ENCODE measurements at places on chromosomes 2 and 18.

- no peak for DNase-seq
Measured at GRCh38 chr2:187475499-187476248, 27.6 kb upstream of the CALCRL start.

GRCh38 chr2:178811045-178811444 lies 3.8 kb upstream of the TTN start:
- no peak for DNase-seq

- DNase-seq, result no peak
Measured at GRCh38 chr2:129059476-129059875, 740.8 kb upstream of the HS6ST1 start.

GRCh38 chr2:862731-863466 lies 87.8 kb upstream of the SNTG2 start:
- DNase-seq, result no peak

- no peak for DNase-seq
Measured at GRCh38 chr2:100142393-100142792, at the start of gene AFF3. TSS of gene AFF3 (minus strand) at chr2:100142590. CDS start at chr2:100104454, 38,136 bp downstream.

GRCh38 chr18:55396267-55396905 lies 191.6 kb downstream of the TCF4 start:
- no peak for DNase-seq

GRCh38 chr2:236117401-236117800 lies 50.8 kb downstream of the GBX2 start:
- no peak for DNase-seq

DNA sequence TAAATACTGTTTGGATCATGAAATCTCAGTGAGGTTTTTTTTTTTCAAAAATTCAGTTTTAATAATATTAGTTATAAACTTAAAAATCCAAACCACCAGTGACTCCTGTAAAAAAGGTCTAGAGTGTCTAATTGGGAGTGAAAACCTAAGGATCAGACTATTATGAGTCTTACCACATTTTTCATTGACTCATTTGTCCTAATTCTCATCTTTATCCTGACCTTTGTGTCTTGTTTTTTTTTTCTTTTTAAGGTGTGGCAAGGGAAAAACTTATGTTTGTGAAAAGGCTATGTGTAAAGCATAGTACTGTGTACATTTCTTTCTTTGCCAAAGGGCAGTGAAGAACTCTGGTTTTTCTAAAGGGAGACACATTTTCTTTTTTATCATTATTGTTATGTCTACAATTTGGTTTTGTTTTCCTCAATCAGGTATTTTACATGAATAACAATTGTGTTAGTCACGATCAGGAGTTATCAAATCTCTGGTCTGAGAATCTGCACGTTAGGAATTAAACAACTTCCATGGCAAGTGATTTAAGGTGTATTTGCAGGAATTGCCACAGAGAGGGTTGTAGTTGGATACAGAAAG lies 52.6 kb downstream of the RHBDD1 start:
- no peak for DNase-seq

- no peak for DNase-seq
Measured at GRCh38 chr2:200843993-200844948, 20.2 kb downstream of the CLK1 start.

- peak; percentile 69 for DNase-seq
Measured at GRCh38 chr2:15588329-15588919, 3.2 kb upstream of the DDX1 start.

DNA sequence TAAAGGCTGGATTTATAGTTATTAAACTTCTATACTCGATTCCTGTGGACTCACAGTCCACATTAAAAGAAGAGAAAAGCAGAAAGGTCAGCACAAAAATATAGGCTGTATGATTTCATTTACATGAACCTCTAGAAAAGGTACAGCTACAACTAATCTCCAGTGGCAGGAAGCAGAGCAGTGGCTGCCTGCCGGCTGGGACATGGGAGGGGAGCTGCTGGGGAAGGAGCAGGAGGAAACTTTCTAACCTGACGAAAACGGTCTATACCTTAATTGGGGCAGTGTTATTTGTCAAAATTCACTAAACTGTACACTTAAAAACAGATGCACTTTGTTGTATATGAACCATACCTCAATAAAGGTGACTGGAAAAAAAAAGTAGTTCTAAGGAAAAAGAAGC lies 26.7 kb downstream of the KCTD1 start:
- DNase-seq, result no peak

GRCh38 chr2:163877316-163877715 lies 141.5 kb upstream of the FIGN start:
- no peak for DNase-seq

GRCh38 chr2:130336877-130337734 lies 5.6 kb upstream of the IMP4 start:
- no peak for DNase-seq

DNA sequence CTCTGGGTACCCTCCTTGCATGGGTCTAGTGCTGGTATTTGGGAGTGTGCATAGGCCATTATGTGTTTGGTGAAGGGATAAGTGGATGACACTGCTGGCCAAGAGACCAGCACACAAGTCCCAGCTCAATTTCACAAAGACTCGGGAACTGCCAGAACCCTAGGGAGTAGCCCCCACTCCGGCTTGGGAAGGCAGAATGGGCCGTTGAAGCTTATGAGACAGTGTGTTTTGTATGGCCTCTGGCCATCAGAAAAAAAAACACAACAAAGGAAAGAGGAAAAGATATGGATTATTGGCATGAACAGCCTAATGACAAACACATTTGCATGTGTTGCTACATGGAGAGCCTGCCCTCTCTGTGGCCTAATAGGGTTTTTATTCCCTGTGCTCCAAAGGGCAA lies 144.2 kb downstream of the TTC32 start:
- no peak for DNase-seq

GRCh38 chr18:75213611-75214331 lies 3.2 kb downstream of the TSHZ1 start:
- DNase-seq, result peak; percentile 78

DNA sequence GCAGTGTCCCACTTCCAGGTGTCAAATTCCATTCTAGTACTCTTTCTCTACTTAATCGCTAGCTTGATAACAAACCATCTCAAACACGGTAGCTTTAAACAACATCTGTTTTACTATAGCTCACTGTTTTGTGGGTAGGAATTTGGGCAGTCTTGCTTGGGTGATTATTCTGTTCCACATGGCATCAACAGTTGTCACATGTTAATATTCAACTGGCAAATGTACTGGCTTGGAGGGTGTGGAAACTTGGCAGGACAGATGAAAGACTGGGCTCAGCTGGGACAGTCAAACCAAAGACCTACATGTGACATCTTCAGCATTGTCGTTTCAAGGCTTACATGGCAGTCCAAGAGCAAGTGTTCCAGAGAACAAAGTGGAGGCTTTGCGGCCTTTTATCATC lies 241.8 kb downstream of the PTH2R start:
- no peak for DNase-seq

- DNase-seq, result no peak
Measured at GRCh38 chr2:210956101-210956500, 399.7 kb downstream of the CPS1 start.

DNA sequence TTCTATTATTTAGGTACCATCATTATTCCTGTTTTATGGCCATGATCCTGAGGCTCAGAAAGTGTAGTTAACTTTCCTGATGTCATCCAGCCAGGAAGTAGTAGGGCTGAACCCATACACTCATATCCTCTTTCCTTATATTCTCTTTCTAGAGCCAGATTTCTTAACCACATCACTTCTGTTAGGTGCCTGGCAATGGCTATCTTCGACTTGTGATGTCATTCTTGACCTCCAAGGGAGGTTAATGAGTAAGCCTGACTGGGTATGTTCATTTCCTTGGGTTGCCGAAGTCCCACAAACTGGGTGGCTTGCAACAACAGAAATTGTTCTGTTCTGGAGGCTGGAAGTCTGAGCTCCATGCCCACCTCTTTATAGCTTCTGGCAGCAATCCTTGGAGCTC lies 43.4 kb downstream of the ITGB6 start:
- DNase-seq, result no peak

- no peak for DNase-seq
Measured at GRCh38 chr18:70288171-70288850, 534 bp upstream of the SOCS6 start.

- no peak for DNase-seq
Measured at GRCh38 chr2:69645031-69645431, 1.5 kb upstream of the AAK1 start.

DNA sequence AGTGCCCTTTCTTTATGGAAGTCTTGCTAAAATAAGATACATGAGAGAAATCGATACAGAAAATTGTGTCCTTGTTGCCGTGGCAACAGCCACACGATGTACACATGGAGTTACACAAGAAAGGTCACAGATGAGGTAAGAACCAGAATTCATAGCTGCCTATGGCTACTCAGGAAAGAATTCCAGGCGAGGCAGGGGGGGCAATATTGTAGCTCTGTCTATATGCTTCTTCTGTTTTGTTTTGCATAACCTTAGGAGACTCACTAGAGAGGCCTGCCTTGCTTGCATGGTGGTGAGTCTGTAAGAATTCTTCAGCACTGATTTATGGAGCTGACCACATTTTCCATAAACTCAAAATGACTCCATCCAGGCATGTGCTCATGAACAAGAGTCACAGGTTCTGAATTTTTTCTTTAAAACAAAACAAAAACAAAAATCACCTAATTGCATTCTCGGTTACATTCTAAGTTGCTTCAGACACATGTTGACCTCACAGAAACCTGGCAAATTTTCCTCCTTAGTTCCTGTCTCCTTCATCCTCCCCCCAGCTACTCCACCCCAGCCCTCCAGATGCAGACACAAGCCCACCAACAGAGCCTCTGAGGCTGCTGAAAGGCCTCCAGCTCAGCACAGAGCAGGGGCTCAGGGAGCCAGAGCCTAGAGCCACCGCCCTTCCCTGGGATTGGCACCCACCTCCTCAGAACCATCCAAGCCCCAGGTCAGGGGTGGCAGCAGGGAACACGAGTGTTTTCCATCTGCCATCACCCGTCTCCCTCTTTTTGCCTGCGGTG lies 183.5 kb downstream of the ANTXR1 start:
- no peak for DNase-seq

DNA sequence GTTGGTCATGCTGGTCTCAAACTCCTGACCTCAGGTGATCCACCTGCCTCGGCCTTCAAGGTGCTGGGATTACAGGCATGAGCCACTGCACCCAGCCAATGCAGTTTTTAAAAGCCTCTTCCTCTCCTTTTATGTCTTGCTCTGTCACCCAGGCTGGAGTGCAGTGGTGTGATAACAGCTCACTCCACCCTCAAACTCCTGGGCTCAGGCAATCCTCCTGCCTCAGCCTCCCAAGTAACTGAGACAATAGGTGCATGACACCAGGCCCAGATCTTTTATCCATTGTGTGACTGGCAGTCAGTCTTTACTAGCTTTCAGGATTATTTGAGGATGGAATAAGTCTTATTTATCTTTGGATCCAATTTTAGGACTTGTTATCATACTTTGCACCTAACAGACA lies 13.2 kb downstream of the KCTD18 start:
- DNase-seq, result no peak

GRCh38 chr2:216081487-216082116 lies at the start of the genes PECR and TMEM169:
TSS of gene PECR (minus strand) at chr2:216081809. CDS start at chr2:216081741, 68 bp downstream.
TSS of gene TMEM169 (plus strand) at chr2:216081919. CDS start at chr2:216095964, 14,045 bp downstream.
- DNase-seq, result peak; percentile 6

GRCh38 chr18:35864916-35865315 lies 107.6 kb upstream of the RMP24 start:
- no peak for DNase-seq

DNA sequence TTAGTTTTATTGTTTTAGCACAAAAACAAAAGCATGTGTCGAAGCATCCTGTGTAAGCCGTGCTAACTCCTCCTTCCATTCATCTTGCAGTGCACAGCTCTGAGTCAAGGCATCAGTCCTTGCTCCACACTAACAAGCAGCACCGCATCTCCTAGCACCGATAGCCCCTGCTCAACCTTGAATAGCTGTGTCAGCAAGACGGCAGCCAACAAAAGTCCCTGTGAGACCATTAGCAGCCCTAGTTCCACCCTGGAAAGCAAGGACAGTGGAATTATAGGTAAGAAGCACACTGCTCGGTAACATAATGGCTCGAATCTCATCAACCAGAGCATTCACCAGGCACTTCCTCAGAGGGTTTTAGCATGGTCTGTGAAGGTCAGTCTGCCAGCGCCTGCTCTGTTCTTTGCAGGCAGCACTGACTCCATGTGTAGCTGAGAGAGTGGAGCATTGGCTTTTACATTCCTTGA lies 136.2 kb downstream of the WDSUB1 start:
- DNase-seq, result no peak

DNA sequence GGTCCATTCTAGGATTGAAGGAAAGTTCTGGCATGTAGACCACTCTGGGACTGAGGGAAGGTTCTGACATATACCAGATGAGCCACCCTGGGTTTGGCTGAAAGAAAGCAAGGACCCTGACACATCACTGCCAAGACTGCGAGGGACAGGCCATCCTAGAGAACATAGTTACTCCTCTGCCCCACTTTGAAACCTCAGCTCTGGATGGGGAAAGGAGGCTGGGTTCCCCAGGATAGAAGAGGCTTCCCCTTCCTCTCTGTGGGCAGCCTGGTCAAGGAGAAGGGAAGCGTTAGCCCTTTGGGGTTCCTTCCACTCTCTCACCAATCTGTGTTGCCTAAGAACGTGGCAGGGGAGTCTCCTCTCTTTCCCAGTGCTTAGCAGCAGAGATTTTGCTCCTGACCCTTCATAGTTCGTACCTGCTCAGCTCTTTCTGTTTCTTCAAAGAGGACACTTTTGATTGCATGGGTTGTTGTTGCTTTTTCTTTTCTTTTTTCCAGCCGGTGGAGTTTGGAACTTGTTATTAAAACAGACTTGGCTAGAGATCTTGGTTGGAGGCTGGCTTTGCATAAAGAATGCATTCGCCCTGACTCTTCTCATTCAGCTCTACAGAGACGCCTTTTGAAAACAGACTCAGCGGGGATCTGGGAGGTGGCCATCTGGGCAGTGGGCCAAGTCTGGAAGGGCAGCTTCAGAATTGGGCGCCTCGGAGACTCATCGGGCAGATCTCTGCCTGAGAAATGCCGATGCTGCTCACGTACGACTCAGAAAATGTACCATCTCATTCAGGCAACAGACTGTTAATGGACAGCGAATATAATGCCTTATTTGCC lies 166.1 kb downstream of the CLIP4 start:
- peak; percentile 83 for DNase-seq

DNA sequence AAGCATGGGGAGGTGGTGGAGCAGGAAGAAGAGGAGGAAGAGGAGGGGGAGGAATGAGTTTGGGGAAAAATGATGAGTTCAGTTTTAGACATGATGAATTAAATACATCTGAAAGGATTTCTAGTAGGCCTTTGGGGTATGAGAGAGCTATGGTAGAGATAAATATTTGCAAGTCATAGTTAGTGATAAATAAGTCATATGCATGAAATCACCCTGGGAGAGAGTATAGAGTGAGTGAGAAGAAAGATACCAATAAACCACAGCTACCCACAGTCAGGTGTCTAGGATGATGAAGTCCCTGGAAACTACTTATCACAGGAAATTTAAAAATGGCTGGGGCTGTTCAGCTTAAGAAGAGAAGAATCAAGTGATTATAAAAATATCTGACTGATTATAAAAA lies 240.5 kb downstream of the RDH14 start:
- no peak for DNase-seq

DNA sequence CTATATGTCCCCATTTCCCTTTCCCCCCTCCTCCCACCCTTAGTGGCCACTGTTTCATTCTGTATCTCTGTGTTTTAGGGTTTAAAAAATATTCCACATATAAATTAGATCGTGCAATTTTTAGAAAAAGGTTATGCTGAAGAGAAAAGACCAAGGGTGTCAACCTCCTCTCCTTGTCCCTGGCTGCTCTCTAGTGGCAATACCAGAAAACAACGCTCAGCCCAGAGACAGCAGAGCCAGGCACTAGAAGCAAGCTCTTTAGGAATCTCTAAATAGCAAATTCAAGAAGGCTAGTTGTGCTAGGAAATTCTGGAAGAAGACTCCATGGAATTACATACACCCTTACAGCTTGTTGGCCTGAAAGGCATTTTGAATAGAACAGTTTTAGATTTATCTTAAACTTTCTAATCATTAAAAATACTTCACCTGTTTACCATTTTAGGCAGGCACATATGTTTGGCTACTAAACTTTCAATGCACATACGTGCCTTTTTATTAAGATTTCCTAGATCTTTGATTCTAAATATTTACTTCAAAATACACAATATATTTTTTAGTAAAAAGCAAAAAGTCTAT lies 35.1 kb upstream of the RASGRP3 start:
- DNase-seq, result peak; percentile 60
